ENCODE measurements at places on chromosomes 1 and 21. TPM values are rescaled to one million over a fixed set of nuclear protein-coding genes. Genes with fewer than 3 reads are reported as not detected.

GRCh38 chr1:52189898-52190480 lies 48.1 kb downstream of the ZFYVE9 start:
- no peak for DNase-seq

Gene SAMD11
- total RNA-seq = 7.8 TPM

DNA sequence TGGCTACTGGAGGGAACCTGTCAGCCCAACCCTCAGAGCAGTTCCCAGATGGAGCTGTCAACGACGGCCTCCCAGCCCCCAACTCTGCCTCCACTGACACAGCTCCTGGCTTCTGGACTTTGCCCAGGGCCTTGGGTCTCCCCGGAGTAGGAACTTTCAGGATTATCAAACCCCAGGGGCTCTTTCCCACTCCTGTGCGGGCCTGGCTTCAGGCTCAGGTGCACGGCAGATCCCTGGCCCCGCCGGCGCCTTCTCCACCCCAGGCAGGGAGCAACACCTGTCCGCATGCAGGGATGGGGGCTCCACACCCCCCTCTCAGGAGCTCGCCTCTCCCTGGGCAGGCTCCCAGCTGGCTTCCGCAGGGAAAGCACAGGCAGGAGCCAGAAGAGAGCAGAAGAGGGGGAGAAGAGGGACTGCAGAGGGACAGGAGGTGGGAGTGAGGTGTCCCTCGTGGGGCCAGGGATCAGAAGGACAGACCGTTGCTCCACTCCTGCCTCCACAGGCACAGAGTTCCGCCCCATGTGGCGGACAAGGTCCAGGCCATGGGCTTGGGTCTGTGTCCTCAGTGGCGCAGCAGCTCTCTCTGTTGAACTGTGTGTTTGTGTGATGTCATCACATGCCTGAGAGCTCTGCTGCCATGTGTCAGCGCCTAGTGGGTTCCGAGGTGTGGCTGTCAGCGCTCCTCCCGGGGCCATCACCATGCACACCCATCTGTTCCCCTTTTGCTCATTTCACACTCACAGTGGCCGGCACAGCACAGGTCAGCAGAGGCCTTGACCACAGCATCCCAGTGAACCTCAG lies 107.7 kb downstream of the PDE9A start:
- no peak for DNase-seq

Gene PRAMEF2
- total RNA-seq = not detected

Gene C8B
- total RNA-seq = 1.9 TPM

GRCh38 chr1:83571536-83571935 lies 427.4 kb downstream of the TTLL7 start:
- peak; percentile 16 for DNase-seq

DNA sequence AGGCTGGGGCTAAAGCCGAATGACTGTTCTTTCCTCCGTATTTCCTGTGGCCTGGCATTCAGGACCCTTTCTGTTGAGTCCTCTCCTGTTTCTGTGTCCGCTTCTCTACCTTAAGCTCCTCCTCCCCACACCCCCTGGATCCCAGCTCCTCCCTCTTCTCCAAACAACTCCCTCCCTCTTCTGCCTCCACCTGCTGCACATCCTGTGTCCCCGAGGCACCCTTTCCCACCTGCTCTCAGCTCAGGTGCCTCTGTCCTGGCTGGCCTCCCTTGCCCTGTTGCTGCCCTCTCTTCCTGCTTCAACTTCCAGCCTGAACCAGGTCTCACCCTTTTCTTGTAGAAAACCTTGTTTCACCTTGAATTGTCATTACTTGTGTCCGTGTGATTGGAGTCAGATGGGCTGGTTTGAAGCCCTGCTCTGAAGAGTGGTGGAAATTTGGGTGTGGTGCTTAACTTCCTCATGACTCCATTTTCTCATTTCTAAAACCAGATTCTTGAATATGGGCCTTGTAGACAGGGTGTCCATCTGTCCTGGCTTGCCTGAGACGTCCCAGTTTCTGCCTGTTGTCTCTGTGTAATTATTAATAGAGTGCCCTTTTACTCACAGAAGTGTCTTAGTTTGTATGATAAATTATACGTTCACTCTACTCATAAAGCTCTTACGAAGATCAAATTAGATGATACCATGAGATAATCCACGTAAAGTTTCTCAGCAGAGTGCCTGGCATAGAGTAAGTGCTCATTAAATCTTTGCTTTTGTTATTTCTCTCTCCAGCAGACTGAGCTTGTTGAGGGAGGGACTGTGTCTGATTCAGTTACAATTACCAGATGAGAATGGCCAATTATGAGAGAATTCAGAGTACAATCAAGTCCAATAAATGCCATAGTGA lies 58.9 kb upstream of the TRABD2B start:
- DNase-seq = no peak

DNA sequence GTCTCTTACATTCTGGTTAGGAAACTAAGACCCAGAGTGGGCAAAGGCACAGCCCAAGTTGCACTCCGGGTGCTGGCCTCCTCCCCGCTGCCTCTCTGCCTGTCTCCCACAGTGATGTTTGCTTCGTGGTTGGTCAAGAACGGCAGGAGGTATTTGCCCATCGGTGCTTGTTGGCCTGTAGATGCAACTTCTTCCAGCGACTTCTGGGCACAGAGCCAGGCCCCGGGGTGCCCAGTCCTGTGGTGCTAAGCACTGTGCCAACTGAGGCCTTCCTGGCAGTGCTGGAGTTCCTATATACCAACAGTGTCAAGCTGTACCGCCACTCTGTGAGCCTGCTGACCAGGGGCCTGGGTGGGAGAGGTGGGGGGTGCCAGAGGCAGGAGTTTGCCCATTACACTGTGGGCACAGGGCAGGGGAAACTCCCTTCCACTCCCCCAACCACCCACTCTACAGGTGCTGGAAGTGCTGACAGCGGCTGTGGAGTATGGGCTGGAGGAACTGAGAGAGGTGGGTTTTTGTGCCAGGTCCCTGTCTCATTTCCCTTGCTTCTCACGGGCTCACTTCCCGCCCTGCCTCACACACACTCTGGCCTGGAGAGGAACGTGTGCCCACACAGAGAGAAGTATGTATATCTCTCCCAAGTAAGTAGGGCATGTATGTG lies 1.9 kb downstream of the BTBD19 start:
- no peak for DNase-seq

DNA sequence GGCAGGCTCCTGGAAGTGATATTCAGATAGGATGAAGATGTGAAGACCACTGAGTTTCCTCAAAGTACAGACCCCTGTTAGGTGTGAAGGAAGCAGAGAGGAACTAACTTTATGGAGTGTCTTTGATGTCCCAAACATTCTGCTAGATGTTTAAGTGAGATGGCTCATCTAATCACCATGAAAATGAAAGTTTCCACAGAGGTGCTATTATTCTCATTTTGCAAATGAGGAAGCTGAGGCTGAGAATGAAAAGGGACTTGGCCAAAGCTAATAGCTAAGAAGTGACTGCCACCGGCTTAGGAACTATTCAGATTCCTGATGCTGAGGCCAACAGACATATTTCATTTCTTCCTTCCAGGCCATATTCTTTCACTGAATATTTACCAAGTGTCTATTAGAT lies 45.9 kb upstream of the WLS start:
- no peak for DNase-seq

Gene SEMA6C
- total RNA-seq = 6.4 TPM

Data from lung (tissue), 17 donors.